ENCODE measurements at places on chromosomes 7 and 10. TPM values are rescaled to one million over a fixed set of nuclear protein-coding genes. Genes with fewer than 3 reads are reported as not detected.

Gene CALML5
- total RNA-seq = not detected

- no peak for DNase-seq
These were observed 2.2 kb downstream of the ARHGAP21 start for GRCh38 chr10:24721229-24722106.

Gene ASZ1
- total RNA-seq = not detected

DNA sequence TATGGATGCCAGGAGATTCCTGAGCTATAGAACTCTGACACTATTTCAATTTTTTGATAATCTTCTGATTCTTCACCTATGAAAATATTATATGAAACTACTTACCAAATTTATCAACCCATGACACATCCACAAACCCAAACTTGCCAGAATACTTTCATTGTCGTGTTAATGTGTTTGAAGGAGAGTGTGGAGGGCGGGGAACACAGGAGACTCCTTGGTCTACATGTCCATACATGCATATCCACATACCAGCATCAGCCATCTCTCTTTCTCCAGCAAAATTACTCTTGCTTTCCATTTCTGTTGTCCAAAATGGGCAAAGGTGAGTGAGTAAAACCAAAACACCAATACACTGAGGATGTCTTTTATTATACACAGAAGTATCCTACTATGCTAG, 23.5 kb upstream of the BPGM start:
- DNase-seq = no peak

Gene AMPH
- not detected for total RNA-seq

Gene TEX36
- not detected for total RNA-seq

DNA sequence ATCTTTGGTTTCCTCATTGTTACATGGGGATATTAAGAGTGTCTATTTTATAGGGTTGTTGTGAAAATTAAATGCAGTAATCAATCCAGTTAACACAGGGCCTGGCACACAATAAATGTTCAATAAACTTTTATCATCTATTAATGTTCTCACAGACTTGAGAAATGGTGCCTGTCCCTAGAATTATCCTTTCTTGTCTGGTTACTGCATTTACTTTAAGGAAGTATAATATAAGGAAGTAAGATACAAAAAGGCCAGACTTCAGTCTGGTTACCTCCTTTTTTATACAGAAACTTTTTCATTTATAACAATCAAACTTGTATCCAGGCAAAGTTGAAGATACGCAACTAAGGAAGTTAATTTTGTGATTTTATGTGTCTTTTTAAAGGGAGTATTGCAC, 117.0 kb downstream of the LHFPL3 start:
- no peak for DNase-seq

GRCh38 chr7:116542618-116543017, 17.8 kb downstream of the CAV1 start:
- no peak for DNase-seq

DNA sequence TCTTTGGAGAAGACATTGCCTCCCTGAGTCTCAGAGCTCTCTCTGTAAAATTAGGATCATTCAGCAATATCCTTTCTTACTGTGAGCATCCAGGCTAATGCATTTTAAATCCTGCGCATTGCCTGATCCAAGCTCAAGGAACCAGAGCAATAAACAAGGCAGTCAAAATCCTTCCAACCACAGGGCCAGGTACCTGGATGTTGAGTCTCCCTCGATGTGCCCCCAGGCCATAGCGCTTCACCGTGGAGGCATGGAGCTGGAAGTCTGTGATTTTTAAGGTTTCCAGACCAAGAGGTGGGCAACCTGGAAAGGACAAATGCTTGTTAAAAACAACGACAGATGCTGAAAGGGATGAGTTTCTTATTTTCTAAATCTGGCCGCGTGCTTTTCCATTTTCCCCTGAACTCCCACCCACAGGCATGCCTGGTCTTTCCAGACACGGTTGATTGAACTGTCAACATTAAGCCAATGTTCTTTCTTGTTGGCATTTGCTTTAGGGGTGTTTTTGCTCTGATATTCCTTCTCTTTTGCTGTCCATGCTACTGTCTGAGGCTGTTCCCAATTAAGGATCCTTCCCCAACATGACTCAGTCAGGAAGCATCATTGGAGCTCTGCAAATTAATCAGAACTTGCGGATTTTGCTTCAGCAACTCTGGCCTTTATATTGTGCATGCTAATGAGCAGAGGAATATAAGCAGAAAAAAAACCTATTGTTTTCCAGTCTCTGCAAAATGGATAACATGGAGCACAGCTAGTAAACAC, 29.0 kb downstream of the CPXM2 start:
- DNase-seq = no peak

Gene SSC4D
- total RNA-seq = not detected

DNA sequence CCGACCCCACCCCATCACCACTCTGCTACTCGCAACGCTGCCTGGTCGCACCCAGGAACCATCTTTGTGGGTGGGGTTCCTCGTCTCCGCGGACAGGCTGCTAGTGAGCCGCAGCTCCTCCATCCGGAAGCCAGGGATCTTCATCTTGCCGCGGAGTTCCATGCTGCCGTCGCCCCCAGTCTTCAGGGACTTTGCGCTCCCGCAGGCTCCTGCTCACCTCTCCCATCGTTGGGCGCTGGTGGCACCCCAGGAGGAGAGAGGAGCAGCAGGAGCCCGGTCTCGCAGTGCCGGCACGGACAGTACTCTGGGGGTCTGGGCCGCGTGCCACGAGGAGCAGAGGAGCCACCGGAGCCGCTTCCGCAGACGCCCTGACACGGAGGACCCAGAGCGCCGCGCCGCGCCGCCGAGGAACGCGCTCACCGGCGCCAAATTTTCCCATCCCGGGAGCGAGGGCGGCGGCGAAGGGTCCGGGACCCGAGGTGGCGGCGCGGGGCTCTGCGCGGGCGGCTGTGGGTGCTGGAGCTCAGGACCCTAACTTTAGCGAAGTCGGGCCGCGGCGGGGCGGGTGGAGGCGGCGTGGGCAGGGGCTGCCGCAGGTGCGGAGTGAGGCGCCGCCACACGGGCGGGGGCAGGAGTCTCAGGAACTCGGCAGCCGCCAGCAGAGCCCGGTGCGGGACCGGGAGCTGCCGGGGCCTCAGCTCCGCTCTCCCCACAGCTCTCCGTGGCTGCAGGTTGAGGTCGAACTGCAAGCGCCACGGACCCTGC, 750.1 kb upstream of the SORCS1 start:
- DNase-seq = no peak

- no peak for DNase-seq
These were observed 14.3 kb downstream of the MUC12 start for GRCh38 chr7:100983451-100984187.

GRCh38 chr7:101094376-101094775, 9.1 kb downstream of the TRIM56 start:
- DNase-seq = no peak

- no peak for DNase-seq
These were observed 58.3 kb downstream of the CDCA7L start for GRCh38 chr7:21887353-21887752.

Gene PDE6C
- total RNA-seq = not detected

DNA sequence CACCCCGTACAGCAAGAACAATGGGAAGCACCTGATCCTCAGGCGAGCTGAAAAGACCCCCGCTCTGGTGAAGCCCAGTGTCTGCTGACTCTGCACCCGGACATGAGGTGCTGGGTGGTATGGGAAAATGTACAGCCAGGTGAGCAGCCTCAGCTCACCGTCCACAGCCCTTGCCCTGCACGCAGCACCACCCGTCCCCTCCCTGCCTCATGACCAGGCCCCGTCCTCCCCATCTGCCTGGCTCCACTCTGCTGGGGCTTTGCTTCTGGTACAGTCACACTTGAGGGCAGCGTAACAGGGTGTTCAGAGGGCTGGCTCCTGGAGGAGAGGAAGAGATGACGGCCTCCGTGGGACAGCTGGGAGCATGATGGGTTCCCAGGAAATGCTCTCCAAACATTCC, 49.1 kb downstream of the NCAPG2 start:
- no peak for DNase-seq

DNA sequence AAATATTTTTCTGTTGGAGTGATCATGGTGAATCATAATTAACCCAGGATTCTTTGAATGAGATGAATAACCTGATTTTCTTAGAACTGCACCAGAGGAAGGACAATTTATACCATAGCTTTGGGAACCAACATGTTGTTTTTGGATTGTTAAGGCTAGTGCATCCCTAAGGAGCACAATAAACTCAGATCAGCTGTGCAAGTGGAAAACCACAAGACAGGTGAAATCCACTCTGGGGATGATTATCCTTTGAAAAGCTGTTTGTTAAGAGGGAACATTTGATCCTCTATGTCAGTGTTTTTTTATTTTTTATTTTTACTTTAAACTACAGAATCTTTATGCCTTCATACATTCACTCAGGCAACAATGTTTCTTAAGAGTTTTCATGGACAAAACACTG, 232.1 kb upstream of the PCLO start:
- DNase-seq = no peak

GRCh38 chr10:127234306-127234800, 38.0 kb upstream of the INSYN2A start:
- no peak for DNase-seq

GRCh38 chr10:12944931-12945330, 56.6 kb downstream of the CCDC3 start:
- DNase-seq = no peak

Gene ARHGEF5
- 10.5 TPM for total RNA-seq

DNA sequence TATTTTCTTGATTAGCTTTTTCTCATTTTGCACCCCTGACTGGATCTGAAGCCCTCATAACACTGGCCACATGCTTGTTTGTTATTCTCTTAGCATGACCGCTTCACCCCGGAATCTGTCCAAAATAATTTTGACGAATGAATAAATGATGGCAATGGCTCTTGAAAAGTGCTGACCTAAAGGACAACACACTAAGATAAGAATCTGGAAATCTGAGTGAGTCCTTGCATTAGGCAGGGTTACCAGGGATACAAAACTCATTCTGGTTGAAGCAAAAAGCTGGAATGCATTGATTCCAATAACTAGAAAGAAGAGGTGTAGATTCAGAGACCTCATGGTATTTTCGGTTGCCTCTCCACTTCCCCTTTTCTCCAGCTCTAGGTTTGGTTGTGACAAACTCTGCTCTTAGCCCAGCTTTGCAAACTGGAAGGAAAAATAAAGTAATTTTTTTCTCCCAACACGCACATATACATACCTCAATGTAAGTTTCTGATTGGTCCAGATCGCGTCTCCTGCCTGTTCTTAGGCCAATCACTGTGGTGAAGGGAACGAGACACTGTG, 157.4 kb downstream of the SKIDA1 start:
- no peak for DNase-seq

Gene FGF8
- total RNA-seq = not detected

DNA sequence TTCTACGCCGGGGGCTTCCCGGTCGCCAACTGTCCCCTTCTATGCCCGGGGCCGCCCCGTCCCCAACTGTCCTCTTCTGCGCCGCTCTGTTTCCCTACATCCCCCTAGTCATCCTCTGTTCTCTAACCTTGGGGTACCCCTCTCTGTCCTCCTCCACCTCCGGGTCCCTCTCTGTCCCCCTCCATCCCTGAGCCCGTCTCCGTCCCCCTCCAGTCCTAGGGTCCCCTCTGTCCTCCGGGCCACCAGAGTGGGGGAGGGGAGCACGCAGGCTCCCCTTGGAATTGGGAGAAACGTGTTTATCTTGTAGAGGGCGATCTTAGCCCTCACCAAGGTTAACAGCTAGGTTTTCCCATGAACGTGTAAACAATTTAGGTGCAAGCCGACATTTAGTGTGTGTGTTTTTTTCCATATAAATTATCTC, 852 bp upstream of the KLF6 start:
- no peak for DNase-seq

Gene CTAGE4
- total RNA-seq = 3.8 TPM

Gene ITIH5
- not detected for total RNA-seq

DNA sequence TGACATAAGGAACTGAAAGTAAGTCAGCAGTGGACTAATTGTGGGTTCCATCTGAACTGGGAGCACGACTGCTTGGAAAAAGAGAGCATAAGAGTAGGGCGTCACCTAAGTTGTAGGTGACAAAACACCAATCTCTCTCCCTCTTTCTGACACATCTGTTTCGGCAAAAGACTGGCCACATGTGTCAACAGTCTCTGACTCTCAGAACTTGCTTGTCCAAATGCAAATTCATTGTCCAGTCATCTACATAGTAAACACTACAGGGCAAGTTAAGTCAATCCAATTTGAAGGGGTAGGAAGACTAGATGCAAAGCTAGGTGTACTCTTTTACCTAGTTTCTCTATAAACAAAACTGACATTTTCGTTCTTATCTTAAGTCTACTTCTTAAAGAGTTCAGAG, 87.7 kb downstream of the ZNF438 start:
- DNase-seq = no peak

- no peak for DNase-seq
These were observed 225.8 kb upstream of the PHYHIPL start for GRCh38 chr10:58950618-58951017.

All from CD4-positive, CD25-positive, alpha-beta regulatory T cell (primary cell).